Lung (tissue), 17 donors: ENCODE measurements at places on chromosomes 2 and 18. TPM values are rescaled to one million over a fixed set of nuclear protein-coding genes. Genes with fewer than 3 reads are reported as not detected.

Gene MDH1B
- polyA plus RNA-seq, result 3.8 TPM

Gene HOXD12
- not detected for polyA plus RNA-seq

Gene CCDC148
- 0.80 TPM for polyA plus RNA-seq

Gene VWA3B
- 4.6 TPM for polyA plus RNA-seq

Gene LIMS2
- polyA plus RNA-seq, result 49.6 TPM

Gene ZNF516
- 7.7 TPM for polyA plus RNA-seq

Gene SP140L
- polyA plus RNA-seq, result 15.2 TPM

Gene LONRF2
- polyA plus RNA-seq, result 0.38 TPM

Gene ATP6V1B1
- polyA plus RNA-seq, result 0.33 TPM

Gene TSPYL6
- polyA plus RNA-seq, result not detected

Gene NCK2
- polyA plus RNA-seq, result 19.3 TPM

Gene CNTNAP5
- not detected for polyA plus RNA-seq

Gene ALPI
- polyA plus RNA-seq, result not detected

Gene AGXT
- polyA plus RNA-seq, result 0.16 TPM

Gene RAB27B
- polyA plus RNA-seq, result 6.7 TPM

Gene NABP1
- 66.3 TPM for polyA plus RNA-seq

Gene IL37
- not detected for polyA plus RNA-seq

Gene ALK
- polyA plus RNA-seq, result not detected

Gene CRIM1
- polyA plus RNA-seq, result 24.3 TPM

Gene ACADL
- 43.6 TPM for polyA plus RNA-seq

Gene DHRS9
- polyA plus RNA-seq, result 17.2 TPM

Gene MREG
- 6.9 TPM for polyA plus RNA-seq

Gene RNF25
- 20.0 TPM for polyA plus RNA-seq

Gene HRH4
- not detected for polyA plus RNA-seq

Gene FOXI3
- polyA plus RNA-seq, result not detected

Gene RUFY4
- 0.43 TPM for polyA plus RNA-seq

Gene CXXC1
- polyA plus RNA-seq, result 74.4 TPM

Gene ANKRD30BL
- not detected for polyA plus RNA-seq

Gene IMPA2
- 43.4 TPM for polyA plus RNA-seq

Gene CFAP221
- 8.6 TPM for polyA plus RNA-seq

Gene SCYGR3
- not detected for polyA plus RNA-seq

Gene TPGS2
- 45.5 TPM for polyA plus RNA-seq

Gene NEU4
- 0.27 TPM for polyA plus RNA-seq

Gene PAX3
- not detected for polyA plus RNA-seq

Gene PCBP1
- 268 TPM for polyA plus RNA-seq

Gene B3GNT7
- polyA plus RNA-seq, result 22.2 TPM

Gene CHRND
- not detected for polyA plus RNA-seq

Gene CABYR
- 0.39 TPM for polyA plus RNA-seq

Gene MAP3K2
- polyA plus RNA-seq, result 11.6 TPM

Gene GREB1L
- polyA plus RNA-seq, result 0.55 TPM

Gene IL1B
- polyA plus RNA-seq, result 6.5 TPM

Gene CD8B2
- polyA plus RNA-seq, result 0.13 TPM

Gene ANTXR1
- polyA plus RNA-seq, result 15.4 TPM

Gene NAT8
- polyA plus RNA-seq, result not detected

Gene NOP58
- polyA plus RNA-seq, result 113 TPM

Gene SIX3
- not detected for polyA plus RNA-seq

Gene UBR3
- 9.5 TPM for polyA plus RNA-seq

Gene NDUFAF7
- 16.4 TPM for polyA plus RNA-seq

Gene UPP2
- polyA plus RNA-seq, result not detected

Gene GAREM2
- polyA plus RNA-seq, result 1.5 TPM

Gene RBM43
- 3.0 TPM for polyA plus RNA-seq

Gene ACMSD
- 0.08 TPM for polyA plus RNA-seq
